ENCODE measurements at places on chromosomes 4 and X. TPM values are rescaled to one million over a fixed set of nuclear protein-coding genes. Genes with fewer than 3 reads are reported as not detected.

The STOX2 gene
- 20.6 TPM for polyA plus RNA-seq

The FAM47A gene
- polyA plus RNA-seq = not detected

The RTL9 gene
- polyA plus RNA-seq = not detected

The PCDH19 gene
- 0.87 TPM for polyA plus RNA-seq

The ENOX2 gene
- 9.6 TPM for polyA plus RNA-seq

The GIMD1 gene
- not detected for polyA plus RNA-seq

The RBMXL3 gene
- polyA plus RNA-seq = not detected

The CCSER1 gene
- polyA plus RNA-seq = 2.9 TPM

The NAAA gene
- polyA plus RNA-seq = 13.2 TPM

The ERAS gene
- 1.7 TPM for polyA plus RNA-seq

The TMEM31 gene
- polyA plus RNA-seq = 0.60 TPM

The HELQ gene
- polyA plus RNA-seq = 6.8 TPM

The TMEM156 gene
- not detected for polyA plus RNA-seq

The TMSB15B gene
- polyA plus RNA-seq = 35.3 TPM

The KLF8 gene
- polyA plus RNA-seq = 2.7 TPM

The SH3TC1 gene
- not detected for polyA plus RNA-seq

The NAT8L gene
- 1.6 TPM for polyA plus RNA-seq

The LRPAP1 gene
- 57.2 TPM for polyA plus RNA-seq

The HPGD gene
- 5.6 TPM for polyA plus RNA-seq

The HSFX2 gene
- 0.26 TPM for polyA plus RNA-seq

The PDE6B gene
- polyA plus RNA-seq = 3.4 TPM

The CXCL13 gene
- not detected for polyA plus RNA-seq

The TMEM175 gene
- polyA plus RNA-seq = 8.0 TPM

The ATP1B4 gene
- polyA plus RNA-seq = not detected

The TLR10 gene
- 0.10 TPM for polyA plus RNA-seq

The TENM3 gene
- 19.1 TPM for polyA plus RNA-seq

The TKTL2 gene
- polyA plus RNA-seq = not detected

The EMCN gene
- polyA plus RNA-seq = not detected

The HOPX gene
- not detected for polyA plus RNA-seq

The CXCL5 gene
- 7.5 TPM for polyA plus RNA-seq

The SEC24B gene
- polyA plus RNA-seq = 9.2 TPM

The STAP1 gene
- polyA plus RNA-seq = not detected

The TECRL gene
- polyA plus RNA-seq = not detected

The ETDB gene
- polyA plus RNA-seq = not detected

The TMSB15A gene
- 247 TPM for polyA plus RNA-seq

The FHDC1 gene
- 9.1 TPM for polyA plus RNA-seq

The RAB39B gene
- polyA plus RNA-seq = 6.2 TPM

The ZNF185 gene
- polyA plus RNA-seq = 2.7 TPM

The SLC9B1 gene
- polyA plus RNA-seq = 0.66 TPM

The ENOPH1 gene
- 146 TPM for polyA plus RNA-seq

The AADAT gene
- polyA plus RNA-seq = 6.2 TPM

The GPC4 gene
- 124 TPM for polyA plus RNA-seq

The PLAC8 gene
- polyA plus RNA-seq = 1.2 TPM

Data from GM23338 (cell line).